ENCODE measurements at places on chromosomes 3 and 15.

DNA sequence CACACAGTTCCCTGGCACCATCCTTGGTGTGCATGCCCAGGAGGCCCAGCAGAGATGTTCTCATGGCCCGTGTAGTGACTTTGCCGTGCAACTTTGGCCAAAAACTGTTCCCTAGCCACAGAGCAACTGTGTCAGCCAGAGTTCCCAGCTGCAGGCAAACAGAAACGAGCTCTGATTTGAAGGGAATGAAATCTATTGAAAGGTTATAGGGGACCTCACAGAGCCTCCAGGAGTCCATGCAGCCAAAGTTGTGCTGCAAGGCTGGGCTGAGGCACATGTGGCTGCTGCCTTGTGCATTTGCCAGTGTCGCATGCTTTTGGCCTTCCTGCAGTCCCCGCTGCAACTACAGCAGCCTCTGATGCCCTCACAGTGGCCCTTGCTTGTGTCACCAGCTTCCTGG lies 70.5 kb downstream of the PLXNA1 start:
- DNase-seq: no peak

- DNase-seq: no peak
These were observed 375.1 kb downstream of the SHQ1 start for GRCh38 chr3:72473156-72473555.

GRCh38 chr3:13041113-13041776 lies 32.0 kb downstream of the IQSEC1 start:
- DNase-seq: no peak

- DNase-seq: no peak
These were observed 366.2 kb upstream of the DPH6 start for GRCh38 chr15:35912196-35912595.

- DNase-seq: no peak
These were observed 24.3 kb upstream of the GPR171 start for GRCh38 chr3:151227266-151227806.

GRCh38 chr15:92365906-92366305 lies 27.8 kb upstream of the ST8SIA2 start:
- no peak for DNase-seq

DNA sequence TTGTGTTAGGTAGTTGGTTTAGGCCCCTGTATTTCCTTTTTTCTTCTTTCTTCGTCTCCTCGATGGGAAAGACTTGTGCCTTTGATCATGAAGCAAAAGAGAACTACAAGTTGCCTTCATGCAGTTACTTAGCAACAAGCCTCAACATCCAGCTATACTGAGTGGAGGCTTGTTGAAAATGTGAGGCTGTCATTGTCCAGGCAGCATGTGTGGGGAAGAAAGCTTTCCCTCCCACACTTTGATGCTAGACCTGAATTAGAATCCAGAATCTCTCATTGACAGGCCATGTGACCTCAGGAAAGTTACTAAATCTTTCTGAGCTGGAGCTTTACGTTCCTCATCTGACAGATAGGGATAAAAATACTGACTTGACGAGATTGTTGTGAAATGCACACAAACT lies 23.7 kb downstream of the IFT122 start:
- DNase-seq: no peak

- no peak for DNase-seq
These were observed 375.1 kb downstream of the NAALADL2 start for GRCh38 chr3:175233957-175234940.

GRCh38 chr3:189305412-189305811 lies 133.6 kb downstream of the TPRG1 start:
- DNase-seq: no peak

- DNase-seq: peak; percentile 38
These were observed 1.7 kb upstream of the SLC2A2 start for GRCh38 chr3:171028025-171028778.

DNA sequence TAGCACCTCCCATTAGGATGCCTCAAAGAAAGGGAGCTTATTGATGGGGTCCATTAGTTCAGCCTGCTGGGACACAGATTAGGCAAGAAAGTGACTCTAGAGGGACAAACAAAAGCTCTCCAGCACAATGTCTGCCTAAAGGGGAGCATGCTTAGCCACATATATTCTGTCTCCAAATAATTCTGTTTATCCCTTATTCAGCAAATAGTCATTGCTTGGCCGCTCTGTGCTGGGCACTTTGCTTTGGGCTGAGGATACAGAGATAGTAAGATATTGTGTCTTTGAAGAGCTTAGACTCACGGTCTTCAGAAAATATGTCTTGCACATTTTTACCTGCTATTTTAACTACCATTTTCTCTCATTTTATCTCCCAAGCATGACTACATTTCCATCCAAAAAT lies 159.8 kb downstream of the SYNPR start:
- no peak for DNase-seq

GRCh38 chr3:113128386-113129015 lies 82.9 kb upstream of the BOC start:
- no peak for DNase-seq

DNA sequence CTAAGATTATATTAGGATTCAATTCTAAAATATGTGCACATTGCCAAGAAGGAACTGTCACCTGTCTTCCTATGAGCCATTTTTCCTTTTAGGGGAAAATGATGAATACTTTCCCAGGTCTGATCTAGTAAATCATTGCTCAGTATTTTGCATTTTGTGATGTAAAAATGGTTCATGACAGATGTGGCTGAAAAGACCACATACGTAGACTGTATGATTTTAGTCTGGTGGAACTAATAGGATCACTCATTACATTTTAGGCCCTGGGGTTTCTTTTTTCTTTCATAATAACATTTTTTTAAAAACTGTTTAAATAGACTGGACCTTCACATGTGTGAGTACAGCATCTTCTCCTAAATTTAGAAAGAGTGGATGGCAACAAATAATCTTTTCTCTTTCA lies 201.7 kb upstream of the MLF1 start:
- no peak for DNase-seq

DNA sequence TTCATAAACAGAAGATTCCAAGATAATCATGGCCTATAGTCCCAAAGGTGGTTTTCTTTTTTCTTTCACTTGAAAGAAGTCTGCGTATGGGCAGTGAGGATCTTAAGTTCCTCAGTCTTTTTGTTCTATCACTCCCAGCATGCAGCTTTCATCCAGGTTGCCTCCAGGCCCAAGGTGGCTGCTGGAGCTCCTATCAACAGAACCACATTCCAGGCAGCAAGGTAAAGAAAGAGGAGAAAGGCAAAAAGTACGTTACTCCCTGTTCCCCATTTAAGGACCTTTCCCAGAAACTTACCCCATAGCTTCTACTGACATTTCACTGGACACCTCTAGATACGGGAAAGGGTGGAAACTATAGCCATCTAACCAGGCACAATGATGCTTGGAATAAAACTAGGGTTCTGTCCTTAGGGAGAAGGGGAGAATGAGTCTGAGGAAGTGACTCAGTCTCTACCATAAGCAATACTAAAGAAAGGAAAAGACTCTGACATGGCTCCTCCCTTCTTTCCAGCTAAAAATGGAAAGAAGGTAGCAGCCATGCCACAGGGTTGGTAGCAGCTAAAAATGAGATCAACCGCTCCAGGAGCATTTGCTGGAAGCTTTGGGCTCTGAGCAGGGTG lies 313.9 kb upstream of the NR2E3 start:
- DNase-seq: no peak

DNA sequence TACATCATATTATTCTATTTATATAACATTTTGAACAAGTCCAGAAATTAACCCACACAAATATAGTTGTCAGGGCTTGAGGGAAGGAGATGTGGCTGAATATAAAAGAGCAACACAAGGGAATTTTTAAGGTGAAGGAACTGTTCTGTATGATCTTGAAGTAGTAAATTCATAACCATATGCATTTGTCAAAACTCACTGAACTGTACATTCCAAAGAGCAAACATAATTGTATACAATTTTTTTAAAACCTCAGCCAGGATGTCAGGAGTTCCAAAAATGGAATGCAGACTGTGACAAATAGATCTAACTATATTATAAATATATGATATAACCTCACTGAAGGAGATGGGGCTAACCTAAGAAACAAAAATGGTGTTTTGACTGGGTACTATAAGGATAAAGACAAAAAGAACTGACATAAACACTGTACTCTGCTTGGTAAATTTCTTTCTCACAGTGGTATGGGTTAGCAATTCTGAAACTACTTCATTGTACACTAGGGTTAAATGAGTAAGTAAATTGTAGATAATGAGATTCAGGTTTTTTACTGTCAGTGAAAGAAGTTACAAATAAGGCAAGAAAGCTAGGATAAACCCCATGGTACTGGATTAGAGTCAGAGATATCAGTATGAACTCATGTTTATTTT lies 14.4 kb downstream of the GOLGB1 start:
- no peak for DNase-seq

DNA sequence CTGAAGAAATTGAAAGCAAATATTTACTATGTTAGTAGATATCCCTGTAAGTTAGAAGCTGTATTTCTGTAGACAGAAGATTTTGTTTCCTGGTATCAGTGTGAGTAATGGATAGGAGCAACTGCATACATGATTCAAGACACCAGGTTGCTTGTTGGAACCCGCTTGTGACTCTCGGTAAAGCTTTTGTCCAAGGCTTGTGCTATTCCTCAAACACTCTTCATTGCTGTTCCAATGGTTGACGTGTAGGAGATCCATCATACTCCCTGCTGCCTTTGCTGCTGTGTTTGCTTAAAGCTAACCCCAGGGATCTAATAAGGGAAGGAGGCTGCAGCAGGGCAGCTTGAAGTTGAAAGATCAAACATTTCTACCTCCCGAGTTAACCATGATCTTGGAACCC lies 160.1 kb downstream of the RSRC1 start:
- DNase-seq: no peak

DNA sequence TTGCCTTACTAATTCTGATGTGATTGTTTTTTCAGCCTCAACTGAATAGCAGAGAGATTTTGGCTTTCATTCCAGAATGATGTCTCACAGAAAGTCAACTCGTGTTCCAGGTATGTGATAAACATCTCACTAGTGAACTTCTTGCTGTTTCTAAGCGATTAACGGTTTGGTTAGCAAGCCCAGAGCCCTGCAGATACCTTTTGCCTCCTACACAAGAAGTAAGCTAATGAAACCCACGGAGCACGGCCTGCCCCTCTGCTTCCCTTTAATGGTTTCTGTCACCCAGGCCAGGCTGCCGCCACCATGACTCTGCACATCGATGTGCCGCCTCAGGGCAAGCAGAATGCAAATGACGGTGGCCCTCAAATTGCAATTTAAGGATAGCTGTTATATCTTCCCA lies 155.9 kb upstream of the ICE2 start:
- DNase-seq: no peak

GRCh38 chr3:71101626-71102025 lies 481.9 kb downstream of the FOXP1 start:
- no peak for DNase-seq

- DNase-seq: no peak
These were observed 175.4 kb downstream of the ANXA2 start for GRCh38 chr15:60222404-60222803.

DNA sequence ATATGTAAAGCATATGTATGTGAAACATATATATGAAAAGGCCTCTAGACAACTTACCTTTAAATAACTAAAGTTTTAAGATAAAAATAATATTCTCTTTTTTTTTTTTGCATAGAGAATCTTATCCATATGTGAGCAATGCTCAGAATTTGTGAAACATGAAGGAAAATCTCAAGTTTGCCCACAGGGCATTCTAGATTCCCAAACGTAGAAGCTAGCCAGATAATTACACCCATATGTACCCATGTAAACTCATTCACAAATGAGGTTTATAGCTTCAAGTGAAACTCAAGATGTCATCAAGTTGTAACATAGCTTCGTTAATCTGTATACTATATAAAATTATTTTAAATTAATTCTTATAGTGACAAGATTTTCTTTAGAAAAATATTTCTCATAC lies 537.3 kb upstream of the NR2F2 start:
- no peak for DNase-seq

DNA sequence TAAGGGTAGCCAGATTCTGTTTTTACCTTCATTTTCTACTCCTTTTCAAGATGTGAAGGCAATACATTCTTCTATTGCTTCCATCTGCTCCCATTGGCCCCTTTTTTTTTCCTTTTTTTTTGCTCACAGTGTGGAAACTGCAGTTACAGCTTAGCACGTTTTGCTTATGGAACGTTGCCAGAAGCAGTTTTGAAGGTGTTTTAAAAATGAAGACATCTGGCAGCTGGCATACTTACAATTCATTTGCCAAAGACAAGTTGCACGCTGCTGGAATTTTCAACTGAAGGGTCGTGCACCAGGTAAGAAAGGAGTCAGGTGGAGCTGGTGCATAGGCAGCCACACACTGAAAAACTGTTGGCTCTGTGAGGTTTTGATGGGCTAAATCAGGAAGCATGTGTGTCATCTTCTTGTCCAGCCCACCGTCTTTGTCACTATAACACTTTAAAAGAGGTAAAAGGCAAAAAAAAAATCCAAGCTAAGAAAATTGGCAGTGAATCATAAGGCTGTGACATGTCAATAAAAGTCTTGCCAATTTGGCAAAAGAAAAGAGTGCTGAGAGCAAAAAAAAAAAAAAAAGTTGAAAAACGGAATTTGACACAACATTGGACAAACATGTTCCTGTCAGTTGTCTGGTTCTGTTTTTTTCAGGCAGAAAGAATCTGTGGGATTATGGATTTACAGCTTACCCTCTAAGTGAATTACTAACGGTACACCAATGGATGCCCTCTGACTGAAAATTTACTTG lies 225.4 kb upstream of the SOX2 start:
- no peak for DNase-seq

- no peak for DNase-seq
These were observed 543.5 kb downstream of the GABRG3 start for GRCh38 chr15:27514526-27514925.

DNA sequence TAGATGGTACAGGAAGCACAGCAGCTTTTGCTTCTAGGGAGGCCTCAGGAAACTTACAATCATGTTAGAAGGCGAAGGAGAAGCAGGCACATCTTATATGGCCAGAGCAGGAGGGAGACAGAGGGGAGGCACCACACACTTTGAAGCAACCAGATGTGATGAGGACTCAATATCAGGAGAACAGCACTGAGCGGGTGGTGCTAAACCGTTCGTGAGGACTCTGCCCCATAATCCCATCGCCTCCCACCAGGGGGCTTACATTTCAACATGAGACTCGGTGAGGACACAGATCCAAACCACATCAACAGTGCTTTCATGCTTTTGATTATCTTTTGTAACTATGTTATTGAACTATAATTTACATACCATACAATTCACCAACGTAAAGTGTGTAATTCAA lies 7.6 kb upstream of the TMEM44 start:
- no peak for DNase-seq

DNA sequence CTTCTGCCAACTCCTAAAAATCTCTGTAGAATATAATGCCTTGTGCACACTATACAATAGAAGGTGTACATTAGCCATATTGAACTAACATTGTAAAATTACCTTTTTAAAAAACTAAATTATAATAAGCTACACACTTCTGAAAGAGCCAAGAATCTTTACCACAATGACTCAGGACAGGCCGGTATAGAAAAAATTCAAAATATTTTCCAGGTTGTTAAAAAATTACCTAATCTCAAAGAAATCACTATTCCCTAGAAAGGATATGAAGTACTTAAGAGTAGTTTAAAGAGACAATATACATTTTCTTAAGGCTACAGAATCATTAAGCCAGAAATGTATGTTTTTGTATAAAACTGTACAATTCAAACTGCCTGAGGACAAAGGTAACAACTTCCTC lies 48.5 kb downstream of the TJP1 start:
- no peak for DNase-seq
